Kidney (tissue), 22 donors: ENCODE measurements at places on chromosomes 1 and 21. TPM values are rescaled to one million over a fixed set of nuclear protein-coding genes. Genes with fewer than 3 reads are reported as not detected.

The KRTAP20-3 gene
- not detected for total RNA-seq

The LIN28A gene
- not detected for total RNA-seq

The NPL gene
- total RNA-seq: 15.7 TPM

DNA sequence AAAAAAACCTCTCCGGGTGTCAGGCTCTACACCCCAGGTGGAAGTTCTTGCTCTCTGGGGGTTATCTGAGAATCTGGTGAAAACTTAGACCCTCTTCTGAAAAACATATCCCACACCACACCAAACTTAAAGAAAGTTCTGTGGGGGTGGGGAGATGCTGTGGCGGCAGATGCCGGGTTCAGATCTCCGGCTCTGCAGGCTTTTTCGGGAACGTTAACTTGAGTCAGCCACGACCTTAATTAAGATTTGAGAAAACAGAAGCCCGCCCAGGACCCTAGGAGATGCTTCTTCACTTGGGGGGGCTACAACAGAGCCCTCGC lies 2.3 kb downstream of the RCC2 start:
- no peak for DNase-seq
